ENCODE measurements at places on chromosomes 11 and 22.

- no peak for DNase-seq
Measured at GRCh38 chr11:131540676-131541075, 170.3 kb downstream of the NTM start.

DNA sequence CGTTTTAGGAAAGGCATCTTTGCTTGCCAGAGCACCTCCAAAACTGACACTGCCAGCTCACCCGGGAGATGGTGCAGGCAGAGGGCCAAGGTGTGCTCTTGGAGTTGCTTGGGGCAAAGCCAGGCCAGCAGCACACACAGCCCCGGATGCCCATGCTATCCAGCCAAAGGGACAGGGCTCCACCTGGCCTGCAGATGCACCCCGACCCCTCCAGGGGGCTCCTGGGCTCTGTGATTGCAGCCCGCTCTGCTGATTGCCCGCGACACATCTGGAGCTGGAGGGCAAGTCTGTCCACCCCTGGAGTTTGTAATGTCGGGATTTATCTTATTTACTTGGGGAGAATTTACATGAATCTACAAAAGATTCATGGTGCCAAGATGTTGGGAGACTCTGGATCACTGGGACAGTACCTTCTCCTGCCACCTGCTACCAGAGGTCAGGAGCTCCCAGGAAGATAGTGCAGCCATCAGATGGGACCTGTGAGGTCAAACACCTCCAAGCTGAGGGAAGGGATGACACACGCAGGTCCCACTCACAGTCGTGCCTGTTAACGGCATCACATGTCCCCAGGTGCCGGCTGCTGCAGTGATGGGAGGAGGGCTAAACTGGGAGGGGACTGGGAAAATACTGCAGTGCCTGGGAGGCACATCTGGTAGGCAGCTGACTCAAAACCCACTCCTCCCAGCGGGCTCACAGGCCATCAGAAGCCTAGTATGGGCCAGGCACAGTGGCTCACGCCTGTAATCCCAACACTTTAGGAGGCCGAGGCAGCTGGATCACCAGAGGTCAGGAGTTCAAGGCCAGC lies 17.2 kb downstream of the CBX7 start:
- no peak for DNase-seq

DNA sequence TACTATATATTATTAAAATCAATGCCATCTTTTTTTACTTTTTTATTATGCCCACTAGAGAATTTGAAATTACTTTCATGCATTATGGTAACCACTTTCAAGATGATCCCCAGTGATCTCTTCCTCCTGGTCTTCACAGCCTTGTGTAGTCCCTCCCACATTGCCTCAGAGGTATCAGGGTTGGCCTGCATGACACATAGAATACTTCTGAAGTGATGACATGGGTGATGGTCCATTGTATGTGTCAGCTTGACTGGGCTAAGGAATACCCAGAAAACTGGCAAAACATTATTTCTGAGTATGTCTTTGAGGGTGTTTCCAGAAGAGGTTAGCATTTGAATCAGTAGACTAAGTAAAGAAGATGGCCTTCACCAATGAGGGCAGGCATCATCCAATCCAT lies 14.2 kb upstream of the ISX start:
- no peak for DNase-seq

GRCh38 chr22:39906207-39906606 lies 5.3 kb downstream of the GRAP2 start:
- no peak for DNase-seq

DNA sequence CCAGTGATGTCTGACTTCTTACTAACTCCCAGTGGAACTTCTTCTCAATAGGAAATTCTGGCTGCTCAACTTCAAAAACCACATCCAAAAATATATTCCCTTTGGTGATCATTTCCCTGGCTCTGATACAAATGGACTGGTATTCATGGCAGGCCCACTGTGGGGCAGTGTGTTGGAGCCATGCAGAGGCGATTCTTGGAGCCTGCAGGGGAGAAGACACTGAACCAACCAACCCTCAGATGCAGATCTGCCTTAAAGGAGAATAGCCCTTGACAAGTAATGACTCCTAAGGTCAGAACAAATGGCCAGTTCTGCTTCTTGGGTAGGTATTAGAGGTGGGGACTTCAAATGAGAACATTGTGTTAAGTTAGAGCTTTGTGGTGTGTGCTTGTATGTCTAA lies 12.2 kb downstream of the OR4D9 start:
- no peak for DNase-seq

- DNase-seq, result no peak
Measured at GRCh38 chr22:50522806-50523438, 2.5 kb downstream of the SCO2 start.

- no peak for DNase-seq
Measured at GRCh38 chr22:45966320-45966894, 10.6 kb downstream of the WNT7B start.

DNA sequence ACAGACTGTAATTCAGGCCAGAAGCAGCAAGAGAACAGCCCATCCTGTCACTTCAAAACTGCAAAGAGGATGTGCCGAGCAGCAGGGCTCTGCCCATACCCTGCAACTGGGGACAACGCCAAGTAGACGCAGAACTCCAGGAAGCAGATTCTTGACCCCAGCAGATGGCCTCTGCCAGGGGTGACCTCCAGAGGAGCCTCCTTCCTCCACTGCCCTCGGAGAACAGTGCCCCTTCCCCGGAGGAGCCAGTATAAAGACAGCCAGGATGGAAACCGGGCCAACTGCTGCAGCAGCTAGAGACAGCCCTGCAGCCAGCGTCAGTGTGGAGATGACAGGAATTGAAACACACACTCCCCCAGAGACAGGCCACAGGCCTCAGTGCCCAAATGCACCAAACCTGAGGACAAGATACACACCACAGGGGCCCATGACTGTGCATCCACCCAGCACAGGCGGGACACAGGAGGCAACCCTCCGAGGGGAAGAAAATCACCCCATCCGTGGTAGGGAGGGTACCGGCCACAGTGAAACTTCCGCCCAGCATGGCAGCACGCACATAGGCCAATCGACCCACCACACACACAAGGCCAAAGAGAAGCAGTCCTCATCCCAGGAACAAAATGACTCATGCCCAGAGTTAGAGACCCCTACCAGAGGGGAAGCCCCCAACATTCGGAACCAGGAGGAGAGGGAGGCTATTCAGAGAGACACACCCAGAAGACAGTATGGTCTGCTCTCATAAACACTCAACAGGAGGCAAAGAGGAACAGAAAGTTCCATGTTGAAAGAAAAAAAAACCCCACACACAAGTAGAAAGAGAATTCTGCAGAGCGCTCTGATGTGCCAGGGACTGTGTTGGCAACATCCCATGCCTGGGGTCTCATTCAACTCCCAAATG lies 5.6 kb downstream of the AHNAK start:
- no peak for DNase-seq

GRCh38 chr11:118911880-118912741 lies 13.6 kb downstream of the BCL9L start:
- peak; percentile 77 for DNase-seq

DNA sequence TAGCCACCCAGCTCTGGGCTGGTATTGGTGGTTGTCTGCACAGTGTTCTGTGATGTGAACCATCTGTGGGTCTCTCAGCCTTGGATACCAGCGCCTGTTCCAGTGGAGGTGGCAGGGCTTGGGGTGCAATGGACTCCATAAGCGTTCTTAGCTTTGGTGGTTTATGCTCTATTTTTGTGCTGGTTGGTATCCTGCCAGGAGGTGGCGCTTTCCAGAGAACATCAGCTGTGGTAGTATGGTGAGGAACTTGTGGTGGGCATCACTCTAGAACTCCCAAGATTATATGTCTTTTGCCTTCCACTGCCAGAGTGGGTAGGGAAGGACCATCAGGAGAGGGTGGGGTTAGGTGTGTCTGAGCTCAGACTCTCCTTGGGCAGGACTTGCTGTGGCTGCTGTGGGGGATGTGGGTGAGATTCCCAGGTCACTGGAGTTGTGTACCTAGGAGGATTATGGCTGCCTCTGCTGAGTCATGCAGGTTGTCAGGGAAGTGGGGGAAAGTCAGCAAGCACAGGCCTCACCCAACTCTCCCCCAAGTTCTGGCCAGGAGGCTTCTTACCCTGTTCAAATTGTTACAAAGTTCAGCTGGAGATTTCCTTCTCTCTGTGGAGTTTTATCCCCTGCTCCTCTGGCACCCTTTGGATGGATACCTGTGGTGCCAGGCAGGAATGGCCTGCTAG lies 47.2 kb downstream of the MRGPRX2 start:
- DNase-seq, result no peak

- peak; percentile 57 for DNase-seq
Measured at GRCh38 chr11:120710354-120711131, 199.0 kb downstream of the GRIK4 start.

GRCh38 chr22:19756288-19757128 lies 4.1 kb upstream of the TBX1 start:
- no peak for DNase-seq

DNA sequence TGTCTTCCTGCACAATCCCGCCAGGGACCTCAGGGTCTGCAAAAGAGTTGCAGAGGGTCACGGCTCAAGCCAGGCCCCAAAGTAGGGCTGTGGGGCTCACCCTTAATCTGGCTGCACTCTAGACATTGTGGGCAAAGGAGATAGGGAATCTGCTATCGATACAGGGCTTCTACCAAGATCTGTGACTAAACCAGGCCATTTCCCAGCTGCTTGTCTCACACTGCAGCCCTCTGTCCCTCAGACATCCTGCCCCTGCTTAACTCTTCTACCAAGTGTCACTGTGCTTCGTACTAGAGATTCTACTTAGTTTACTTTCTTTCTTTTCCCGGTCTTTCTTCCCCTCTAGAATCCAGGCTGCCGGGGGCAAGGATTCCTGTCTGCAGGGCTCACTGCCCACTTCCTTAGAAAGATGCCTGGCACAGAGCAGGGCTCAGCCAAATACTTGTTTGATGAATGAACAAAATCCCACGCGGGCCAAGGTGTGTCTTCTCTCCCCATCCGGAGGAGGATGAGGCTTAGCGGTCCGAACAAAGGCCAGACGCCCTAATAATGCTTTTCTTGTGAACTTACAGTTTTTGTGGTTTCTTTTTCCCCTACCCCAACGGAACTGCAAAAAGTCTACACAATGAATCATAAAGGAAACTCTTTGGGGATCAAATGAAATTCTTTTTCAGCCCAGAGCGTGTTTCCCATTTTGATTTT lies 61.3 kb upstream of the ANO1 start:
- peak; percentile 6 for DNase-seq

- no peak for DNase-seq
Measured at GRCh38 chr11:123479048-123479837, 49.2 kb downstream of the GRAMD1B start.

DNA sequence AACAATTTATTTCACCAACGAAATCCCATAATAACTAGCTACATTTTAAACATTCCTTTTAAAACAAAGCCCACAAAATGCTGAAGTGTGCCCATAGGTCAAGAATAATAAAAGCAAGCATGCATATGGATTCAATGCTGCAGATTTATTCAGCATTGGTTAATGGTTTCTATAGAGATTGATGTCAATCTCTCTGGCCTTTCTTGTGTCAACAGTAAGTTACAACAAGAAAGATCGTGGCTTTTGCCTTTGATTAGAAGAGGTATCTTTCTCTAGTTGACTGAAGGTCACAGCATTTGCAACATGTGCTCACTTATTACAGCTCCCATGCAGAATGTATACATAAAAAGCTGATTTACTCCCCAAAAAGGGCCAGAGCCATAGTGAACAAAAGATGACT lies 1.4 kb upstream of the SOX6 start:
- no peak for DNase-seq

DNA sequence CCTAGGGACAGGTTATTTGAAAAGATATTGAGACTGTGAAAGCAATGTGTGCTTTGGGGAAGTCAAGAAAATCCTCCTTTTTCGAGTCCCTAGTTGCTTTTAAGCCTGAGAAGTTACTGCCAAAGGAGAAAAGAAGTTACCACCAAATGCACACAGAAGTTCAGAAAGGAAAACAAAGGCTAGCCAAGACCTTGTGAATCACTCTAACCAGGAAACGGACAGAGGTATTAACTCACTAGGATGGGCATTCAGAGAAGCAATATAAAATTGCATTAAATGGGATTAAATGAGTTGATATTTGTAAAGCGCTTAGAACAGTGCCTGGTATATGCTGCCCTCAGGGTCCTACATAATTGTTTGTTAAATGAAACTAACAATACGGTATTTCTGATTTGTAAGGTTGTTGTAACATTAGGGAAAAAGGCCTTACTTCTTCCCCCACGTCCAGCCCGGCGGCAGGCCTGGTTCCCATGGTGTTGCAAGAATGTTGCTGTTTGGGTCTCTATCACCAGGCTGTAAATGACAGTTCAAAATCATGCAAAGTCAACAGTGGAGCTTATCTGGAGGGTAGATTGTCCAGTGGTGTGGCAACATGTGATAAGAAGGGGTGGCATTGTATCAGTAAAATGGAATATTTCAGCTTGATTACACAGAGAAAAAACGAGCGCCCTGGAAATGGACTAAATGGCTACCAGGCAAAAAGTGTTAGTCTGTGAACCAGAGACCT lies 7.1 kb downstream of the TMA7B start:
- no peak for DNase-seq

- DNase-seq, result no peak
Measured at GRCh38 chr22:20246368-20247009, 21.6 kb downstream of the RTN4R start.

GRCh38 chr11:110453684-110454354 lies 24.1 kb downstream of the FDX1 start:
- DNase-seq, result no peak

- no peak for DNase-seq
Measured at GRCh38 chr22:37199760-37200108, 11.7 kb upstream of the C1QTNF6 start.

- DNase-seq, result no peak
Measured at GRCh38 chr11:133842730-133843129, 2.6 kb downstream of the SPATA19 start.

DNA sequence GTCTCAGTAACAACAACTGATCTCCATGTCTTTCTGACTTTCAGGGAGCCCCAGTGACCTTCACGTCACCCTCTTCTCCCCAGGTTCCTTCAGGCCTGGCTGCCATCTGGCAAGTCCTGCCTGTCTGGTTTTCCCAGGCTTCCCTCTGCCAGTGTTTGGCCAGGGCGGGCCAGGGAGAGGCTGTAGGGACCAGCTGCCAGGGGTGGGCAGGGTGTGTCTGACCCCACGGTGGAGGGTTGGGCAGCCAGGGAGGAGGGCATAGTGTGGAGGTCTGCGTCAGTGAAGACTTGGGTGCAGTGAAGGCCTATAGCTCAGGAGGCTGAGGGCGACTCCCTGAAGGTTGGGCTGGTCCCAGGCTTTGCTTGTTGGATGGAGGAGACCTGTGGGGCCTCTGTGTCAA lies 11.9 kb upstream of the MRGPRX2 start:
- no peak for DNase-seq

DNA sequence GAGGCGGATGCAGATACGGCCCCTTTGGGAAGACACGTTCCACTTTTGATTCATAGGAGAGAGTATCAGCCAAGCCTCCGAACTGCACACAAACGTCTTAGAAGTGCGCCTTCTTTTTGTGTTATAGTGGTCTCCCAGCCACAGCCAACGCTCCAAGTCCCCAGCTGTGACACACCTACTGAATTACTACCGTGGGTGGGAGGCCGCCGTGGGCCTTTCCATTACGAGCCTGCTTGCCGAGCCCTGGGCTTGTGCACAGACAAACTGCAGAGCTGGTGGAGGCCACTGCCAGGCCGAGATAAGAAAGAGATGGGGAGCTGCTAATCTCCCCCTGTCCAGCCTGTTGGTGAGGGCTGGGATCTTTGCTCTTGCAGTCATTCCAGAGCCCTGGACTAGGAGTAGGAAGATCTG lies 761 bp downstream of the HMBS start:
- DNase-seq, result no peak

- no peak for DNase-seq
Measured at GRCh38 chr22:29727131-29727523, 7.3 kb downstream of the CABP7 start.

Measured in fibroblast of skin of left quadriceps (primary cell).